ENCODE measurements at places on chromosomes 2 and 18. TPM values are rescaled to one million over a fixed set of nuclear protein-coding genes. Genes with fewer than 3 reads are reported as not detected.

The ASIC4 gene
- 0.53 TPM for total RNA-seq

The MRPS5 gene
- 59.5 TPM for total RNA-seq

The CYBRD1 gene
- 14.5 TPM for total RNA-seq

The BARD1 gene
- 6.8 TPM for total RNA-seq

The ICOS gene
- total RNA-seq = not detected

The CRACDL gene
- total RNA-seq = 1.4 TPM

The CXCR1 gene
- total RNA-seq = not detected

The PKDCC gene
- total RNA-seq = 0.79 TPM

The GREB1L gene
- total RNA-seq = 0.90 TPM

The SLC4A5 gene
- total RNA-seq = 0.90 TPM

The NPAS2 gene
- total RNA-seq = 8.2 TPM

The MFSD6 gene
- 37.4 TPM for total RNA-seq

The LRATD1 gene
- 23.2 TPM for total RNA-seq

The AKAIN1 gene
- not detected for total RNA-seq

The GPC1 gene
- total RNA-seq = 103 TPM

The ADD2 gene
- not detected for total RNA-seq

The DPP4 gene
- 2.9 TPM for total RNA-seq

The SPIRE1 gene
- total RNA-seq = 125 TPM

The RND3 gene
- total RNA-seq = 217 TPM

The RAB10 gene
- 308 TPM for total RNA-seq

- no peak for DNase-seq
These were observed 269.6 kb downstream of the HAUS1 start for GRCh38 chr18:46373791-46374190.

DNA sequence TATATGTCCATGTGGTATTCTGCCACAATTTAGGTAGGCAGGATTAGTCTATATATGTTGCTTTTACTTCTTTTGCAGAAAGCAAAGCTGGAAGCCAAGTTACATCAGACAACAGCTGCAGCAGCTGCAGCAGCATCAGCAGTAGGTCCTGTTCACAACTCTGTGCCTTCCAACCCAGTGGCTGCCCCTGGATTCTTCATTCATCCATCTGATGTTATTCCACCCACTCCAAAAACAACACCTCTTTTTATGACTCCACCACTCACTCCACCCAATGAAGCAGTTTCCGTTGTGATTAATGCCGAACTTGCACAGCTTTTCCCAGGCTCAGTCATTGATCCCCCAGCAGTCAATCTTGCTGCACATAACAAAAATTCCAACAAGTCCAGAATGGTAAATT, 107.6 kb downstream of the BIRC6 start:
- DNase-seq = no peak

DNA sequence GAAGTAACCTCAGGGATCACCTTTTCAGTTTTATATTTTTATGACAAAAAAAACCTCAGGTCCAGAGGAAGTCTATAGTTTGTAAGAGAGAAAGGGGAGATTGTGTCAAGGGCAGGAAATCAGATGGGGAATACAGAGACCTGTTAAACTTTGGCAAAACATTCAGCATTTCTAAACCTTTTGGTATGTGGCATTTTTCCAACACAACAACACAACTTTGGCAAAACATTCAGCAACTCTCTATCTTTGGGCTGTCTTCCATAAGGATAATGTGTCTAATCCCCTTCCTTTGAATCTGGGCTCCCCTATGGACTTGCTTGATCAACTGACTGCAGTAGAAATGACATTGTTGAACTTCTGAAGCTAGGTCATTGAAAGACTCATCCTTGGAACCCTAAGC, 220.6 kb upstream of the CCDC68 start:
- DNase-seq = no peak

- no peak for DNase-seq
These were observed 6.2 kb upstream of the MGAT5 start for GRCh38 chr2:134247679-134248078.

- no peak for DNase-seq
These were observed 34.6 kb upstream of the TACR1 start for GRCh38 chr2:75233965-75234364.

DNA sequence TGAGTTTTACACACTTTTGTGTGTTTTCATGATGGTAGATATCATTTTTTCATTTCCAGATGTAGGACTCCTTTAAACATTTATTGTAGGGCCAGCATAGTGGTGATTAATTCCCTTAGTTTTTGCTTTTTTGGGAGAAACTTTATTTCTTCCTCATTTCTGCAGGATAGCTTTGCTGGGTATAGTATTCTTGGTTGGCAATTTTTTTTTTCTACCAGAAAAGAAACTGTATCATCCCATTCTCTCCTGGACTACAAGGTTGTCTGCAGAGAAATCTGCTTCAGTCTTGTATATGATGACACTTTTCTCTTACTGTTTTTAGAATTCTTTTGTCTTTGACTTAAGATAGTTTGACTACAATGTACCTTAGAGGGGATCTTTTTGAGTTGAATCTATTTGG, 37.8 kb upstream of the RHOB start:
- DNase-seq = no peak

GRCh38 chr18:75377258-75377657, 50.2 kb downstream of the SMIM21 start:
- no peak for DNase-seq

DNA sequence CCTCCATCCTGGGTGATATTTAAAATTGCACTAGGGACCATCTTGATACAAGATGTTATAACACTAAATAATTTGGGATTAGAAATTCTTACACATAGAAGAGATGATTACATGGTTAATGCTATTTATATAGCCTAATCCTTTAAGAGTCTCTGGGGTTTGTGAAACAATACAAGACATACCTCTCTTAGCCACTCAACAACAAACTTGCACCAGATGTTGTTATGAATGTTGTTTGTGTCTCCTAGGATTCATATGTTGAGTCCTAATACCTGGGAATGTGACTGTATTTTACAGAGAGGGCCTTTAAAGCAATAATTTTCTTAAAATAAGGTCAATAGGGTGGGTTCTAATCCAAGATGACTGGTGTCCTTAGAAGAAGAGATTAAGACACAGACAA, 678.3 kb downstream of the NYAP2 start:
- DNase-seq = no peak

- DNase-seq = no peak
These were observed 23.9 kb upstream of the ALLC start for GRCh38 chr2:3633982-3634595.

DNA sequence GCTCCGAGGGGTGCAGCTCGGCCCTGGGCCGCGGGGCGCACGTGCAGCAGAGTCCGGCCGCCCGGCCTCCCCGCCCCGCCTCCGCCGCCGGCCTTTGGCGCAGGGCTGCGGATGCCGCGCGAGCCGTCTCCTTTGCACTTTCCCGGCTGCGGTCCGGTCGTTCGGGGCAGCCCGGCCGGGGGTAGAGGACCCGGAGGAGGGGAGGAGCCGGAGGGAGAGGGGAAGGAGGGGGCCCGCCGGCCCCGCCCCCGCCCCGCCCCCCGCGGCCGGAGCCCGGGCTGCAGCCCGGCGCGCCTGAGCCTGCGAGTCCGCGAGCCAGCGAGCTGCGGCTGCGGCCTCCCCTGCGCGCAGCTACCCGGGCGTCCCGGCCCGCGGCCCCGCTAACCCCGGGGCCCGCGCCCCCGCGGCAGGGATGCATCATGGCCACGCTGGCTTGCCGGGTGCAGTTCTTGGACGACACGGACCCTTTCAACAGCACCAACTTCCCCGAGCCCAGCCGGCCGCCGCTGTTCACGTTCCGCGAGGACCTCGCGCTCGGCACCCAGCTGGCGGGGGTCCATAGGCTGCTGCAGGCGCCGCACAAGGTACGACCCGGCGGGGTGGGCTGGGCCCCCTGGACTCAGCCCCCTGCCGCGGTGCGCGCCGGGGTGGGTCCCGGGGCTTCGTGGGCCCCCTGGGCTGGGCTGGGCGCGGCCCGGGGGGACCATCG, at the start of gene FHOD3:
FHOD3 (plus strand) TSS at position 297 of the 709 bp plus-strand sequence; CDS start at position 420, 123 bp downstream.
- DNase-seq = no peak

GRCh38 chr2:22902180-22902550, 482.8 kb upstream of the KLHL29 start:
- DNase-seq = no peak

DNA sequence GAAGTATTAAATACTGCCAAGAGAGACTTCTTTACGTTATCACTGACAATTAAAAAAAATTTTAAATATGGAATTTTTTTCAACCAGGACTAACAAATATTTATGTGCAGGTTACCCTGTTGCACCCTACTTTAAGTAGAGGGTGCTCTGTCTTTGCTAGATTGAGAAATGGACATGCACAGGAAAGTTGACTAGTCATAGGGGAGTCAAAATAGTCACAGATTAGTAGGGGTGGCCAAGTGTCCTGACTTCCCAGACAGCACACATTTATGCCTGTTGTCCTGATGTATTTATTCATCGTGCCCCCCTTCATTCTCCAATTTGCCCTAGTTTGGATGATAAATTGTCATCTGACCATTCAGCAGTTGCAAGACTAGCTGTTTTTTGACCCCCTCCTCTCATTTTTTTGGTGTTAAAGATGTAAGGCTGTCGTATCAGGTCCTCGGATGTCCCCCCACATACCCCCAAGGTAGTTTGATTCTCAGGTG, 20.3 kb downstream of the CAB39 start:
- no peak for DNase-seq

- DNase-seq = peak; percentile 15
These were observed at the start of gene ANKRD53 for GRCh38 chr2:70978341-70979179. Gene ANKRD53 (plus strand): TSS chr2:70978630. CDS start chr2:70978646, 16 bp downstream.

DNA sequence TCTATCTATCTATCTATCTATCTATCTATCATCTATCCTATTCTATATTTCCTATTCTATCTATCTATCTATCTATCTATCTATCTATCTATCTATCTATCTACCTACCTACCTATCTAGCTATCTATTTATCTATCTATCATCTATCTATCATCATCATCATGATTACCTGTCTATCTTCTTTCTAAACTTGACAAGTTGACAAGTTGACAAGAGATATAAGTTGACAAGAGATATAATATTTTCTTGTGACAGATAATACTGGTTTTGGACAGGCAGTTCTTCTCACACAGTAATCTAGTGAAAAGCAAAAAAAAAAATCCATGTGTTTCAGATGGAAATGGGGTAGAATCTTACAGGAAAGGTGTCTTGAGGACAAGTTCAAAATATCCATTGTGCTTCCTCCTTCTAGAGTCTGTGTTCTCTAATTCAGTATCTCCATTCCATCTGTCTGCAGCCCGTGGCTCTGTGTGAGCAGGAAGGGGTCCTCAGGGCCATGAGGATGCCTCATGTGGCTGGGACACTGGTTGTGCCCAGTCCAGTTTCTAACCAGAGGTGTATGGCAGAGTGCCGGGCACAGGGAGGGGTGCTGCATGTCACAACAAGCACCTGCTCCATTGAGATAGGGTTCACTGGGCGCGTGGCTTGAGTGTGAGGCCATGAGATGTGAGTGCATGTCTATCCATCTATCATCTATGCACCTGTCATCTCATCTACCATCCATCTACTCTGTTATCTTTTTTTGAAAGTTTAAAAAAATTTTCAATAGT, 212.4 kb upstream of the PXDN start:
- DNase-seq = no peak

DNA sequence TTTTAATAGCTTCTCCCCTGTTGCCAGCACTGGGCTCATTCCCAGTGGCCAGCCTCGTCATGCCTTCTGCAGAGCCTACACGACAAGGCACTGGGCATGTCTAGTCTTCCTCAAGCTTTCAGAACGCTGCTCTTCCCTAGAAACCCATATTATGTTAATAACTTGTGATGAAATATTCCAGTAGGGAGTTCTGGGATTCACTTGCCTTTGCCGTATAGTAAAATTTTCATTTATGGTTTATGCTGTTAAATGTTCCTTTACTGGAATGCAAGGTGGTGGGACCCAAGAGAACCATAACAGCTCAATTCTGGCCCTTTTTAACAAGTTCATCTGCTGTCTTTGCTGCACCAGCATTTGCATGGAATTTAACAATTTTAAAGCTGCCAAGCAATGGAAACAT, 45.5 kb upstream of the SLC14A1 start:
- DNase-seq = no peak

DNA sequence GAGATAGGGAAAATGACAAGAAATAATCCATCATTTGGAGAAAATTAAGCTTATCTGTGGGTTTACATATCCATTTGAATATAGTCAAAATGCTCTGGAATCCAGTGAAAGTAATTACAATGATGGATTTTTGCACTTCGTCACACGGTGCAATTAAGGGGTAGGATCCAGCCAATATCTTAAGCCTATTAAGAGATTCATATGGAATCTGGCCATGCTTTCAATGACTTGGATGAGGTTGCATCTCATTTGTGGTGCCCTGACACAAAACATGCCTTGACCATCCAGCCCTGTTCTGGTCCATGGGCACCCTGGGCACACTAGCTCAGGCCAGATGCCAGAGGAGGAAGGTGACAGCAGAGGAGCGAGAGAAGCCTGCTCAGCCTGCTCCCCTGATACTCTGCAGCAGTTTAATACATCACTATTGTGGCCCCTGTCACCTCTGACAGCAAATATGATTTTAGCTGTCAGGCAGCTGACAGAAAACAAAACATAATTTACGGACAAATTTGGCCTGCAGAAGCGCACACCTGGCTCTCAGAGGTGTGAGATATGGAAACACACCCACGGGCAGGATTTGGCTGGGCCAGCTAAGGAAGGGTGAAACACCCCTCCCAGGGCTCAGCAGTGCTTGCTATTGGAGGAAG, 94.1 kb upstream of the ST8SIA3 start:
- DNase-seq = no peak

GRCh38 chr2:101435001-101435862, 39.7 kb downstream of the RFX8 start:
- DNase-seq = no peak

GRCh38 chr18:32440518-32440917, 30.2 kb downstream of the GAREM1 start:
- no peak for DNase-seq

DNA sequence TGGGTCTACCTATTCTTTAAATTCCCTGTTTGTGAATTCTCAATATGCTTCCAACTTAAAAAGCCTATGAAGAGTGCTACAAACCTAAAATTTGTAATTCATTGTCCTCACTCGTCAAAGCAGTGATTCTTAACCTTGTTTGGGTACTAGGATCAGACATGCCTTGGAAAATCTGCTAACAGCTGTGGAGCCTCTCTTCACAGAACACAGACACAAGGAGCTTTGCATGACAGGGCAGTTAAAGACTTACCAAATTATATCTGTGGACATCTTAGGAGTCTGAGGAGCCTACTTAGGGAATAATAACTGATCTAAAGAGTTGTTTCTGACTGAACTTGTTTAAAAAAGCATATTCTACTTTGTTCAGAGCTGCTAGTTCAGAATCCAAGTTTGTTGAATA, 38.1 kb downstream of the TMEM87B start:
- DNase-seq = no peak

GRCh38 chr2:220394433-220394832, 767.0 kb downstream of the SLC4A3 start:
- DNase-seq = peak; percentile 57

GRCh38 chr2:150271952-150272802, 215.3 kb downstream of the RND3 start:
- peak; percentile 97 for DNase-seq

DNA sequence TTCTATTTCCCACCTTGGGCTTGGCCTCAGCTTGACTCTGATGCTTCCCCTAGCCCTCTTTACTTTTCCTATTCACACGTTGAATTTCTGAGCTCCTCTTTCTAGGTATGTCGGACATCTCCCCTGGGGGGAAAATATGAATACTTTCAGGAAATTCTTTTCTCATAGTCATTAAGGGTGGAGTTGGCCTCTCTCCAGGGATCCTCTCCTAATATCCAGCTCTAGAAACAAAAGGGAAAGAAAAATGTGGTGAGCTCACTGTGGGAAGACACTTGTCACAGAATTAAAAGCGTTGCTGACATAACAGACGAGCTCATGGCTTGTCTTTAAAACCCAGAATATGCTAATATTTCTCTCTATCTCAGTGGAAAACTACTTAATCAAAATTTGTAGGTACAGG, 132.7 kb upstream of the MEX3C start:
- DNase-seq = peak; percentile 82

- peak; percentile 41 for DNase-seq
These were observed 197.8 kb downstream of the CTIF start for GRCh38 chr18:48736321-48737260.

Measured in bronchial epithelial cell (primary cell).